ENCODE measurements at places on chromosomes 12 and 14.

GRCh38 chr12:78712834-78713481 is 151.6 kb upstream of the SYT1 start:
- ATAC-seq: no peak

GRCh38 chr14:65082930-65083329 is 19.4 kb downstream of the MAX start:
- no peak for ATAC-seq

DNA sequence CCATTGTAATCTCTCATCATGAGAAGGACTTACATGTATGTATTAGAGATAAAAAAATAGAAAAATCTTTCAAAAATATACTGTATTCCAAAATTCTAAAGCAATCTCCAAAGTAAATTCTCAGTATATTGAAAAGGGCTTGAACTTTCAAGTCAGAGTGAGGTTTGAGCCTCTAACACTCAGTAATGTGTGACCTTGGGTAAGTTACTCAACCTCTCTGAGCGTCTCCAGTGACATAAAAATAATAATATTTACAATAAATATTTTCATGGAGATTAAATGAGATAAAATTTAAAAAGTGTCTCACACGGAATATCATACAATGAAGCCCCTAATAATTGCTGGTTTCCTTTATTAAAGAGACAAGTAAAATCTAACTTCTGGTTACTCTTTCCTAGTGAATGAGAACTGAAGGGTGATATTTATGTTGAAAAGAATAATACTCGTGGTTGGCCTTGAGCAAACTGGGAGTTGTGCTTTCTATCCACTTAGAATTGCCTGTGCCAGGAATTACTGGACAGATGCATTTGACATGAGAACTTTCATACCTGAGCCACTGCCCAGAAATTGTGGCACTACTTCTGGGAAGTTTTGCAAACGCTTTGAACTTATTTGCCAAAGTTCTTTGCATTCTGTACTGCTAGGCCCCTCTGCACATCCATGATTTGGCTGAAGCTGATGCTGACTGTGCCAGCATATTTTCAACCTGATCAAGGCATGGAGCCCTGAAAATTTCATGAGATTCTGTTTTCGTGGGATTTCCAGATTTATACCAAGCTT is 933.7 kb downstream of the GALC start:
- no peak for ATAC-seq

GRCh38 chr12:100539202-100539601 is 34.3 kb upstream of the GAS2L3 start:
- no peak for ATAC-seq

DNA sequence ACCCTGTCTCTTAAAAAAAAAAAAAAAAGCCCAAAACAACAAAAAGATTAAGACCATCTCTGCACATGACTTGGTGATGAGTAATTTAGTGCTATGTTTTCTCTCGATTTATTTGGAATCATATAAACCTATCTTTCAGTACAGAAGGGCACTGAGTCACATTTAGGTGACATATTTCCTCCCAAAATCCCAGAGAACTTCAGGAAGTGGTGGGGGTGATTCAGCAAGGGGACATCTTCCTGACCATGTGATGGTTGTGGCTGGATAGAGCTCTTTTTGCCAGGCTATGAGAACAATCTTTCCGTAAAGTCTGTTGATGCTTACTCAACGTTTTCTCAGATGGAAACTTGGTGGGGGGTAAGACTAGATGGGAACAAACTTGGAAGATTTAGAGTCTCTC is 50.0 kb downstream of the PPFIBP1 start:
- ATAC-seq: no peak

GRCh38 chr12:30417697-30418231 is 277.9 kb downstream of the IPO8 start:
- peak; percentile 90 for ATAC-seq

GRCh38 chr12:108446766-108447165 is 68.3 kb upstream of the FICD start:
- no peak for ATAC-seq

GRCh38 chr12:81974762-81975161 is 215.6 kb upstream of the PPFIA2 start:
- ATAC-seq: no peak

GRCh38 chr12:69512820-69513219 is 42.6 kb downstream of the FRS2 start:
- no peak for ATAC-seq

Data from esophagus mucosa (tissue), 1 donor.